Activated T-cell treated with anti-CD3 and anti-CD28 coated beads for 24 hours (primary cell): ENCODE measurements at places on chromosomes 4 and X.

GRCh38 chrX:31333165-31333831, 261.5 kb upstream of the FTHL17 start:
- no peak for DNase-seq

- no peak for DNase-seq
These were observed 41.4 kb downstream of the DCAF12L2 start for GRCh38 chrX:126124721-126125120.

GRCh38 chr4:108249397-108249796, 80.7 kb upstream of the LEF1 start:
- no peak for DNase-seq

DNA sequence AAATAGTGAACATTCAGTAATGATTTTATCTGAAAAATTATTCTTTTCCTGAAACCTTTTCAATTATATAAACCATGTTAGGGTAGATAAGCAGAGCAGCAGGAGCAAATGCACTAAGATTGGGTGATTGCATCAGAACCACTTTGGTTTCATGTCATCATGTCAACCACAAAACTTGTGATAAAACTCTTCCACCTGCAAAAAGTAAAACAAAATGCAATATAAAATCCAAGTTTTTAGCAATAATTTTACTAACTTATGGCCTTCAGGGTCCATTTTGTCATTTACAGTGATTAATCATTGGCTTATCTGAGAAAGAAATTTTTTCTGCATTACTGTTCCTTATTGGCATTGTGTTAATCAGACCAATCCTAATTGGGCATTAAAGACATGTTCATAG, 42.4 kb downstream of the NHS start:
- DNase-seq: no peak

- no peak for DNase-seq
These were observed 12.4 kb downstream of the BOD1L1 start for GRCh38 chr4:13615161-13615560.

- no peak for DNase-seq
These were observed 3.8 kb upstream of the ZCCHC4 start for GRCh38 chr4:25308761-25309160.

- DNase-seq: no peak
These were observed 63.8 kb downstream of the PTPN13 start for GRCh38 chr4:86657910-86658309.

DNA sequence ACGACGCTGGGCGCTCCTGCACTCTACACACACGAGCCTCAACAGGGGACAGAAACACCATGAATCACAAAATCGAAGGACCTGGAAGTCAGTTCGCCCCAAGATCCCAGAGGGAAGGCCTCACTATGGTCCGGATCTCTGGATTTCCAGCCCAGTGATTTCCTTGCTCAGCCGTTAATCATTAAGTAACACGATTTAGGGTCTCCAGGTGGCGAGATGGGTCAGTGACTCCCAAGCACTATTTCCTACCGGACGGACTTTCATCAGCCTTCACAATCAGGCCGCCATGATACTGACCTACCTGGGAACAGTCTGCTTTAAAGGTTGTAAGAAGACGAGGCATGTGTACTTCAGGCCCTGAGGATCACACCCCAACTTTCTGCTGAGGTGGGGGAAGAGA, 63.7 kb downstream of the FAT1 start:
- no peak for DNase-seq

DNA sequence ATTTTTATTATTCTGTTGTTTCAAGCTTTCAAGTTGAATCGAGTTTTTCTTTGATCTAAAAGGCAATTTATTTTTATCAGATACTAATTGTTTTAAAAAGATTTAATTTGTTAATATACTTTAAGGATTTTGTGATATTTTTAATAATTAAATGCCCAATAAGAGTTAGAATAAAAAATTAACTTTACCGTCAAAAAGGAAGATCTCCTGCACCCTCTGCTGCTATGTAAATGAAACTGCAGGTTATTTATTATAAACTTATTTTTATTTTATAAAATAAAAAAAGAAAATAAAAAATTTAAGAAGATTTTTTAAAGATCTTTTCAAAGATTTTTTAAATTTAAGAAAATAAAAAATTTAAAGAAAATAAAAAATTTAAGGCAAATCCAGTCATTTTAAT, 166.1 kb downstream of the CCSER1 start:
- no peak for DNase-seq

GRCh38 chr4:84939113-84939512, 27.4 kb downstream of the WDFY3 start:
- DNase-seq: no peak

GRCh38 chr4:15651676-15652075, 3.5 kb downstream of the FBXL5 start:
- no peak for DNase-seq

DNA sequence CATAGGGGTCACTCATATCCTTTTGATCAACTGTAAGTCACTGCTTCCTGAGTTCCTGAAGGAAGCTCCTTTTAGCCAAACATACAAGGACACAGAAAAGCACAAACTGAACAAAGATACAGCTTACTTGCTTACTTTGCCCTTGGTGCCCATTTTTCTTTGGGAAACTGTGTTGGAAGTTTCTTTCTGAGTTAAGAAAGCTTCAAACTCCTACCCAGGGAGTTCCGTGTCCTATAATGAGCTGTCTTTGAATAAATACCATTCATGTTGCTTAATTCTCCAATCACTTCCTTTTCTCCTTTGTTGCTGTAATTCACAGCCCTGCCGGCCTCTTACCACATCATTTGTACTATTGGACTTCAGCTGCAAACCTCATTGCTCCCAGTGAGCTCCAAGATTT, at the start of gene ADH4:
ADH4 (minus strand) TSS at position 228 of the 400 bp plus-strand sequence; CDS start at position 153, 75 bp downstream.
- no peak for DNase-seq

- DNase-seq: no peak
These were observed 18.0 kb downstream of the GRK4 start for GRCh38 chr4:2981256-2981819.

DNA sequence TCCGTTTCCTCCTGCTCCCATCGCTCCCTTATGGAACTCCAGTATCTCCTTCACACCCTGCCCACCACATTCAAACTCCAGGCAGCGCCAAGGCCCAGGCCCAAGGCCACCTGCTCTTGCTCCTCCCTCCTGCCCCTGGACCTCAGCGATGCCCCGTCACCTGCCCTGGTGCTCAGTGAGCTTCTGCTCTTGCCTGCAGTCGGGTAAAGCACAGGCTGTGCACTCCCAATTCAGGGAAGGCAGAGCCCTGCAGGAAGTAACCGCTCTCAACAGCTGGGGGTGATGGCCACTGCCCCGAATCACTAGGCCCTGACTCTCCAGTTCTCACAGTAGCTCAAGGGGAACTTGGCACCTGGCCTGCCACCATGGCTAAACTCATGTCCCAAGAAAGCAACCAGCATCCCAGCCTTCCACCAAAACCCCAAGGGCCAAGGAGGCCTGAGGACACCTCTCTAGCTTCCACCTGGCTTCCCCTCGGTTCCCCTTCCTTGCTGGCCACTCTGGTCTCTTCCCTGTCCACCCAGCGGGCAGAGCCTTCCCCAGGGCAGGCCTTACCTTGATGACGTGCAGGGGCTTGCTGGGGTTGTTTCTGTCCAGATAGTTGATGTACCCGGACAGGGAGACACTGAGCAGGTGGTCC, 29.3 kb downstream of the WDR1 start:
- DNase-seq: no peak

- DNase-seq: no peak
These were observed at the start of gene EGFL6 for GRCh38 chrX:13569479-13570260. Gene EGFL6, plus strand, starts transcription at chrX:13569601. Its CDS starts 261 bp downstream, at chrX:13569862.

DNA sequence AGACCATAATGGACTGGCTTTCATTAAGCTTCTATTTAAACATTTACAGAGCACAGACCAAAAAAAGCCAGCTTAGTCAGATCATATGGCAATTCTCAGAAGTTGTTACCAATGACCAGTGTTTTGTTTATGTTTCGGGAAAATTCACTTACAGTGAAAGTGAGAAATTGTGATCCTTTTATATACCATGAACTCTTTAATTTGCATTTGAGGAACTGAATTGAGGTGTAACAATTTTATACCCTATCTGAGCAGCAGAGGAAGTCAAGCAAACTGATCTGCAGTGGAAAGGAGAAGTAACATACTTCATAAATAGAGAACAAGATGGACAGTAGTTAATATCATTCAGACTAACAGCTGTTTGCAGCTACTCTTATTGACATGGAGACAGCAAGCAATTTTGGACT, 97.1 kb downstream of the TMA16 start:
- DNase-seq: no peak

DNA sequence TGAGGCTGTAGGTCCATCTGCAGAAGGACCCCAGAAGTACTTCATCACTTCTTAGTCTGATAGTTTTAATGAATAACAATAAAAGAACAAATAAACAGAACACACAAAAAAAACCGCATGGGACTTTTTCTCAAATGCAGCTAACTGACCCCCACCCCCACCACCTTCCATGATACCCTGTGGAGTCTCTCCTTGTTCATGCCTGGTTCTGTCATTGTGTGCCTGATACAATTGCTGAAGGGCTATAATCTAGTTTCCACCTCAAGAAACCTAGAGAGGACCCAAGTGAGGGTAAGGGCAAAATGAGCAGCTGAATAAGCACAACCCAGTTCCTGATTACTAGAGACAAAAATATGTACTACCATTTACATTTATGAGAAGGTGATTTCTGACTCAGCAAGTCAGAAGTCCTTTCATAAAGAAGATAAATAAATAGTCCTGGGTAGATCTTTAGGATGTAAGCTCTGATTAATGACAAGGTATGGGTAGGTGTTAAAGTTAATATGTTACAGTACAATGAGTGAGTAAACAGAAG, 155.1 kb downstream of the TMA16 start:
- DNase-seq: no peak
